H4 (cell line): ENCODE measurements at places on chromosomes 12 and 14.
A peak's percentile ranks its signal among the peaks of the same experiment; 100 is the strongest.

DNA sequence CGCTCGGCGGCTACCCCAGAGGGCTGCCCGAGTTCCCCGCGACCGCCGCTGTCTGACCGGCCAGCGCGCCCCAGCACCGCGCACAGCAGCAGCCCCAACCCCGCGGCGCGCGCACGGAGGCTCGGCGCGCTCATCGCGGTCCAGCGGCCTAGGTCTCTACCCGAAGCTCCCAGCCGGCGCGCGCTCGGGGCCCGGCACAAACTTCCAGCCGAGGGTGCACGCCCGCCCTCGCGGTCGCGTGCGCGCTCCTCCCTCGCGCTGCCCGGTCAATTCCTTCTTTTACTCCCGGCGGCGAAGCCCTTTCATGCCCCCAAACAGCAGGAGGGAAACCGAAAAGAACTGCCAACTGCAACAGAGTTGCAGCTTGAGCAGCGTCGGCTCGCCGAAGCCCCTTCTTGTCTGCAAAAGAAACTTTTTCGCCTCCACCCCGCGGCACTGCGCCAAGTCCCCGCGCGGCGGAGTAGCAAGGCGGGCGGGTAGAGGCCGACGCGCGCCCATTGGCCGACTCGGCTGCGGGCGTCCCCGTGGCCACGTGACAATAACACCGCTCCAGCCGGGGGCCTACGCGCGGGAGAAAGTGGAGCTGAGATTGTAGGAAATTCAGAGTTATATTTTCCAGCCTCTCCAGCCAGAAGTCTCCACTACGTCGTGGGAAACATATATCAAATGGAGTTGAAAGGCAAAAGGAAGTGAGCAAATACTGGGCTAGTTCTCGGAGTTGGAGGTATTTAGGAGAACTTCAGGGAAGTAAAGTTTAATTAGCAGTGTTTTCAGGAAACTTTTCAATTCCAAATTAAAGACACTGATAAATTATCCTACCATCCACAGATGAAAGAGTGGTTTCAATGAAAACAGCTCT lies at the start of gene LRIG3:
Gene LRIG3, minus strand, starts transcription at position 403 of the 859 bp plus-strand sequence. Its CDS starts 269 bp downstream, at position 134.
- DNase-seq: peak; percentile 82

GRCh38 chr12:109458086-109458485 lies 19.0 kb downstream of the KCTD10 start:
- DNase-seq: no peak

- DNase-seq: no peak
These were observed 115.7 kb downstream of the PHETA1 start for GRCh38 chr12:111253213-111253612.

- DNase-seq: no peak
These were observed 32.0 kb downstream of the EAPP start for GRCh38 chr14:34507459-34507858.

DNA sequence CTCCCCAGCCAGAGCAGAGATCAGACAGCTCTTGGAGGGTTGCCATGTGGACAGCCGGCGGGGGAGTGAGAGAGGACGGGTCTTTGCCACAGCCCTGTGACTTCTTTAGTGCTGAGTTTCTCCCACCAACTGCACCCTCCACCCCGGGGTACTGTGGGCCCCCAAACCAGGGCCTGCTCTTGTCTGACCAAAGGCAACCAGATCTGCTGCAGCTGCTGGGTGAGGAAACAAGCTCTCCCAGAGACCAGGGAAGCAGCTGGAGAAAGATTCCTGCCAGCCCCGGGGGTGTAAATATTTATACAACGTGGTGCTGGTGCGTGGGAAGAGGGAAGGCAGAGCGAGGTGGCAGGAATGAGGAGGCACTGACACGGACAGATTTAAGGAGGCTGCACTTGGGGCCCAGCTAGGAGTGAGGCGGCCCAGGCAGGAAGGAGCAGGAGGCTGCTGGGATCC lies 14.3 kb upstream of the ZFP36L1 start:
- DNase-seq: peak; percentile 92

DNA sequence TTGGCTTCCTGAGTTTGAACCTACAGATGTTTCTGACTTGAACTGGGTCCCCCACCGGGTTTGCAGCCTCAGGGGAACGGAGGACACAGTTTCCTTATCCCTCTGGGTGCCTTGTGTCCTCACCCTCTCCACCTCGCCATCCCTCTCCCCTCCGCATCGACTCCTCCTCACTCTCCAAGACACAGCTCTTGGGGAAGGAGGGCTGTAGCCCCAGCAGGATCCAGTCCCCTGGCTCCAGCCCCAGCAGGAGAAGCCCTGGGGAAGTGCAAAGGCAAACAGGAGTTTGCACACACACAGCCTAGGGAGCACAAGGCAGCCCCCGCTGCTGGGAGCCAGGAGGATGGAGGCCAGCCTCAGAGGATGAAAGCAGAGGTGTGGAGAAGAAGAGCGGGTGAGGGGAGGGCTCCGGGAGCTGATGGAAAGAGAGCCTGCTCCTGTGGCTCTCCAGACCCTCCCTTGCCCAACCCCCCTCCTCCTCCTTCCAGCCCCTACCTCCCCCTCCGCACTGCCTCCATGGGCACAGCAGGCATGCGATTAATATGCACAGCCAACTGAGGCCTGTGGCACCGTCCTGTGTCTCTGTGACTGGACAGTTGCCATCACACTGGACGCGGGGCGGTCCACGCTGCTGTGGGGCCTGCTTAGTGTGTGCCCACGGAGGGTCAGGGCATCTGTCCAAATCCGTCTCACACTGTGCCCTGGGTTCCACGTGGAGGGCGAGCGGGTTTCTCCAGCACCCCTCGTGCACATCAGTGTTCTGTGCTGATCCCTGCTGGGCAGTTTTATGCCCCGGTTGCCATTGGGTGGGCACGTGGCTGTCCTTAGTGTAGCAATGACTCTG lies 193.7 kb upstream of the DIO3 start:
- no peak for DNase-seq
